ENCODE measurements at places on chromosomes 11 and 22.
A peak's percentile ranks its signal among the peaks of the same experiment; 100 is the strongest.

DNA sequence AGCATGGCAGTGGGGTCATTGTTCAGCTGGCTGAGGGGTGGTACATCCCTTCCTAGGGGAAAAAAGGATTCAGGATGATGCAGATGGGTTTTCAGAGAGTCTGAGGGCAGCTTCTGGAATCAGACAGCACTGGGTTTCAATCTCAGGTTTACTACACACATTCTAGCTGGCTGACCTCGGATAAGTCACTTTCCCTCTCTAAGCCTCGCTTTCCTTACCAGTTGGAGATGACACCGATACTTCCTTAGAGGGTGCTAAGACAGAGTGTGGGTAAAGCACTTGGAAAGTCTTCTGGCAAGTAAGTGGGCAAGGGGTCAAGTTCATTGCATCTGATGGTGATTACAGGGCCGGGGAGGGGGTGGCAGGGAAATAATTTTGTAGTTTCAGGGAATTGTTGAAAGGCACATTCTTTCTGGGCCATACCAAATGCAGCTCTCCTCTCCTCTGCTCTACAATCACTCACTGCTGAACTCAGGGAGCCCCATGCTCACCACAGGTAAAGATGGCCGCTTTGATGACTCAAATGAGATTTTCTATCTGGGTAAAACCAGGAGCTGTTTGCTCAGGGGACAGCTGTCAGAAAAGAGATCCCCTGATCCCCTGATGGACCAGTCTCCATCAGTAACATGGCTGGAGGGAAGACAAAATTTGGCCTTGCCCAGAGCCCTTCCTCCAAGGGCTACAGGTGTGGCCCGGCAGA is 6.5 kb upstream of the MIAT start:
- DNase-seq = peak; percentile 48

GRCh38 chr11:76767659-76768058 is 15.5 kb upstream of the TSKU start:
- no peak for DNase-seq

GRCh38 chr11:64044730-64045393 is 9.1 kb downstream of the FLRT1 start:
- no peak for DNase-seq

DNA sequence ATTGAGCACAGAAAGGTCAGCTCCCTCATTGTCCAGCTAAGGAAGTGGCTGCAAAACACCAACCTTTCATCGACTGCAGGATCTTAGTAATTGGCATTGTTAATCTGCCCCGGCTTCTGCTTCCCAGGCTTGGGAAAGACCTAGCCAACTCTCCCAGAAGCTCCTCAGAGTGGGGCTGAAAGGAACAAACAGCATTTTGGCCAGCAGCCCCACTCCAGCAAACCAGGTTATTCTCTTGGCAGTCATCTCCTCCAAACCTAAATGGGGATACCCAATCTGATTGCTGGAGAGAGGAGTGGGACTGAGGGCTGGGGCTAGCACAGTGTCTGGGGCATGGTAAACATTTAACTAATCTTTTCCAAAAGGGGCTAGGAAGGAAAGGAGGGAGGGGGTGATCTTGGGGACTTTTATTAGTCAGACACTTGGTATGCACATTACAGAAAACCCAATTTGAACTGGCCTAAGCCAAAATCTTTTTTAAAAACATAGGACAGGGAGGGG is 294.4 kb downstream of the MN1 start:
- no peak for DNase-seq

DNA sequence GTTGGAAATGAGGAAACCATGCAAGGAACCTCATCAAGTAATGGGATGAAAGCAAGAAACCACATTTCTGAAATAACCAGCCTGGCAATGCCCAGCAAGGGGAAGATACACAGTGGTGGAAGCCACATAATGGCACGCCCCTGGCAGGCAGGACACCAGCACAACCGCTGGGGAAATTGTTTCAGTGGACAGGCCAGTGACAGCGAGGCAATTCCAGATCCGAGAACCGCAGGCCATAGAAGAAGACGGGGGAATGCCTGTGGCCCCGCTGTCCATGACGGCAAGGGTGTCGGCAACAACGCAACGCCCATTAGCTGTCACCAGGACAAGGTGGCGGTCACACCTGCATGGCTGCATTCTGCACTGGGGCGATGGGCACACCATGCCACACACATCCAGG is 1389.6 kb downstream of the BRD1 start:
- DNase-seq = no peak

GRCh38 chr22:42919199-42919598 is 62.1 kb upstream of the ARFGAP3 start:
- DNase-seq = no peak

- no peak for DNase-seq
Measured at GRCh38 chr11:34184505-34185015, 79.1 kb downstream of the NAT10 start.

DNA sequence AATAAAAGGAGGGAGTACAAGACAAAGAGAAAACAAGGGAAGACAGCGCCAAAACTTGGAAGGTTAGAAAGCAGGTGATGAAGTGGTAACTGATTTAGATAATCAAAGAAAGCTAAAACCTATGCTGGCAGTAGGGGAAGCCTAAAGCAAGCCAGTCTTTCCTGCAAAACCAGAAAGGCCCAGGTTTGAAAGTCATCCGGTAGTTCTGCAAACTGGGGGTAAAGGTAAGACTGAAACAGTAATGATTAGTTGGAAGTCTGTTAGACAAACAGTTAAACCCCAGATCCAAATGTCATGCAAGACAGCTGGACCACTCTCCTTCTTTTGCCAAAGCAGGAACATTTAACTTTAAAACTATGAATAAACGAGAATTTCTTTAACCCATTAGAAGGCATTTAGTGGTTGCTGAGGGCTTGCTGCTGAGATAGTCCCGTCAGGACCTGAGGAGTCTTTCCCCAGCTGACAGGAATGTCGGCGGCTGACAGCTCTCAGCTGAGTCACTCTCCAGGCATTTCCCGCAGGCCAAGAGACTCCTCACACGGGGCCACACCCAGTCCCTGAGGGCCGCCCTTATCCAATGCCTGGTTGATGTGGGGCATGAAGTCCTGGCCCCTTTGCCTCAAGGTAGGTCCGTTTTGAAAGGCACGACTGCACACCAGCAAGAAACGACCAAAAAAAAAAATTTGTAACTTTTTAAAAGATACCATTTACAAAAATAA is 36.3 kb upstream of the CFAP300 start:
- DNase-seq = no peak

DNA sequence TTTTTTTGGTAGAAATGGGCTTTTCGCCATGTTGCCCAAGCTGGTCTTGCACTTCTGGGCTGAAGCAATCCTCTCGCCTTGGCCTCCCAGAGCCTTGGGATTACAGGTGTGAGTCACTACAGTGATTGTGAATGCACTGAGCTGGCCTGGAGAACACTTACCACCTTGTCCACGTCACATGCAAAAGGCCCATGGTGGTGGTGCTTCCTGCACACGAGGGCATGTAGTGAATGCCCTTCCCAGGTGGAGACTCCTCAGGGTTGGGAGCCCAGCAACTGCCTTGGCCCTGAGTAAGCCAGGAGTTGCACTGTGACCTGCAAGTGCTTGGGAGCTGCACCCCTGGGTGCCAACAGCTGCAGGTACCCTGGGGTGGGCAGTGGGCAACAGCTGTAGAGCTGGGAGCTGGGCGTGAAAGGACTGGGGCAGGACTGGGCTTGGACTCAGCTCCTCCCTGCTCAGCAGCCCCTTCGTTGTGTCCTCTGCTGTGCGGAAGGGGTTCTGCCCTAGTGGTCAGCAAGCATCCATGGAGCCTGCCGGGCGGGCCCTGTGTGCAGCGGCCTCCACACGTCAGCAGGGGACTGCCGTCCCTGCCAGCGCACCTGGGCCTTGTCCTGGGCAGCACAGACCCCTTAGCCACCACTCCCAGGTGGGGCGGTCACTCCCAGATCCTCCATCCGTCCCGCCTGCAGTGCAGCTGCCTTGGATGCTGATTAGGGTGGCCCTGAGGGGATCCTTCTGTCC is 9.3 kb upstream of the ADORA2A start:
- DNase-seq = no peak

DNA sequence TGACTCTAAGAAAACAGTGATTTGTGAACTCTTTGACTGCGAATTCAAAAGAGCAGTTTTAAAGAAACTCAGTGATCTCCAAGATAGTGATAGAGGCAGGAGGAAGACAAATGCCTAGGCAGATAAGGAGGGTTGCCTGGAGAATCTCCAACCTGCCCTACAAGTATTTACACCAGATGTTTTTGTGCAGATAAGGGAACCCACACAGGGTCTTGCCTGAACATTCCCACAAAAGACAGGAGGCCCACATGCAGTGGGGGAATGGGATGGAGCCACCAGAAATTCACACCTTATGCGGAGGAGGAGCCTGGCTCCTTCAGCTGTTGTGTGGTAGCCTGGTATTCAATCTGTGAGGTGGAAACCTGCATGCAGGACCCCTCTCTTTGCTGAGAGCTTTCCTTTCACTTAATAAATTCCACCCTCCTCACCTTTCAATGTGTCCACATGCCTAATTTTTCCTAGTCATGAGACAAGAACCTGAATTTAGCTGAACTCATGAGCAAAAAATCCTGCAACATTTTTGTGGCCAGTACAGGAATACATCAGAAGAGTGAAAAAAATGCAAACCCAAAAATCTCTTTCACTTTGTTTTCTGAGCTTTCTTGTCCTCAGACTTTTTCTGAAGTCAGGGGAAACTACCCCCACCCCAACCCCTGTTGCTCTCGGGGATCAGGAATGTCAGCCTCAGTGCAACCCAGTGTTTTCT is 8.1 kb upstream of the GLYAT start:
- DNase-seq = no peak
